ENCODE measurements at places on chromosomes 5 and 9.

GRCh38 chr5:124373883-124374282 is 372.6 kb downstream of the ZNF608 start:
- DNase-seq, result no peak

- DNase-seq, result peak; percentile 80
Observed at GRCh38 chr9:114155263-114155994, at the start of gene COL27A1. Gene COL27A1 (plus strand): TSS chr9:114155537. CDS start chr9:114155951, 414 bp downstream.

DNA sequence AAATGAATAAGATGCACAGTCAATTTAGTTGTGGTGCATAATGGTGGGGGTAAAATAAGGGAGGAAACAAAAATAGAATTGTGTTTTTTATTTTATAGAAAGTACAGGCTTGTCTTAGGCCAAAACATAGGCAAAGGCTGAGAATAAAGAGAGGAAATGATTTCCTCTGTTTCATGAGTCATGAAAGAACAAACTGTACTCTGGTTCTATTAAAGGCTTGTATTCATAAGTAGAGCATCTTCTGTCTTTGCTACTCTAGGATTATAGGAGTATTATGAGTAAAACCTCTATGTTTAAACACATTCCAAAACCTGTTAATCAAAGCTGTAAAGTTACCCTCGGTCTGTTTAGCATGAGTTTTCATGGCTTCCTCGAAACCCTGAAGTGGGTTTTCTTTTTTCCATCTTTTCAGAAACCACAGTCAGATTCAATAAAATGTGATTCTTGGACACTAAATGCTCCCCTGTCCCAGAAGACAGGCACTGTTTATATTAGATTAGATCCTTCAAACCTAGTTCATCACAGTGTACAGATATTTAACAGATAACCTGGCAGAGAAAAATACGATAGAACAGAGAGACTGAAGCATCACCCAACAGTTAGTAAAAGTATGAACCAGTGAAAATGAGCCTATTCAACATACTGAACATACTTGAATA is 473.9 kb upstream of the CYLC2 start:
- DNase-seq, result no peak

GRCh38 chr5:140329739-140330481 is 16.5 kb downstream of the HBEGF start:
- no peak for DNase-seq

DNA sequence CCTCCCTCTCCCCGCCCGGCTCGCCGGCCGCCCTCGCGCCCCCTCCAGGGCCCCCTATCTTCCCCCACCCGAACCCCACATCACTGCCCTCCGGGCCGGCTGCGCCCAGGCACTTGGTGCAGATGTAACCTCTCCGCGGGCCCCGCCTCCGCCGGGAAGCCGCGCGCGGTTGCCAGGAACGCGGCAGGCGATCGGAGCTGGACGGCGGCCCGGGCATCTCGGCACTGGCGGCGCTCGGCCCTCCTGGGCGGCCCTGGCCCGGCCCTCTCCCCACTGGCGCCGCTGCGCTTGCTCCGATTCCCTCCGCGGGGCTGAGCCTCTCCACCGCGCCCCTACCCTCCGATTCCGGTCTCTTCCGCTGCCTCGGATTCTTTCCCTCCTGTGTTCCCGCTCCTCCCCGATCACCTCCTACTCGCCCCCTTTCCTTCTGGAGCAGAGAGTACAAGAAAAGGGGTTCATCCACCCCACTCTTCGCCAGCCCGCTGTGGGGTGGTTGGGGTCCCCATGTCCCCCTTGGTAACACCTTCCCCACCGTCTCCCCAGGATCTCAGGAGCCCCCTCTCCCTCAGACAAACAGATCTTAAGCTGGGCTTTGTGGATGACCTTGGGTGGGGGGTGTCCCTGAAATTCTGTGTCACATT is 70.6 kb downstream of the C9orf50 start:
- DNase-seq, result peak; percentile 42

- DNase-seq, result no peak
Observed at GRCh38 chr9:78188594-78188993, 47.3 kb upstream of the CEP78 start.

DNA sequence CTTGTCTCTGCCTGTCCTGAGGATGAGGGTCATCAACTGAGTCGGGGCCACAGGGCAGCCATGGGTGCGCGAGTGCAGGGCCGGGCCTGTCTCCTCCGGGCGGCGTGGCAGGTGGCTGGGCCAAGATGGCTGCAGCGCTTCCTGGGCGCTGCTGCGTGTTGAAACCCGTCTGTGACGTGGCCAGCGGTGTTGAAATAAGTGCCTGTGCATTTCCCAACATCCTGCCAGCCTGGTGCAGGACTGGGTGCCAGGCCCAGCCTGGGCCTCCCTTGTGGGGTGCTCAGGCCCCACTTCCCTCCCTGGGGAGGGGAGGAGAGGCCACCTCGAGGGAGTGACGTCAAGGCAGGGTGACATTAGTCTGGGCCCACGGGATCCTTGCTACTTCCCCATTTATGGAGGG is 45.5 kb downstream of the RXRA start:
- DNase-seq, result no peak

- DNase-seq, result no peak
Observed at GRCh38 chr5:178223828-178224335, 8.7 kb downstream of the PHYKPL start.

DNA sequence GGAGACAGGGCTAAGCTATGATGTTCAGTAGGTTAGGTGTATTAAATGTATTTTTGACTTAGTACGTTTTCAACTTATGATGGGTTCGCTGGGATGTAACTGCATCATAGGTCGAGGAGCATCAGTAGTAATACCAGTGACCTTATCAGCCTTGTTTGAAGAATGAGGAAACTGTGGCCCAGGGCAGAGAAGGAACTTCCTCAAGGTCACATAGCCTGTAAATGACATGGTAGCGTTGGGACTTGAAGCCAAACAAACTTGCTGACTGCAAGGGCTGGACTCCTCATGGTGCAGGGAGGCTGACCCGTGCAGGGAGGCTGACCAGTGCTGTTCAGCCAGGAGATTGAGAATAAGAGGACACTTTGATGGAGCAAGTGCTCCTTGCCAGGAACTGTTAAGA is 21.3 kb upstream of the PTPN3 start:
- DNase-seq, result no peak

GRCh38 chr5:64786372-64786771 is 17.6 kb downstream of the CWC27 start:
- no peak for DNase-seq

- no peak for DNase-seq
Observed at GRCh38 chr5:127838661-127839060, 135.5 kb downstream of the CCDC192 start.

DNA sequence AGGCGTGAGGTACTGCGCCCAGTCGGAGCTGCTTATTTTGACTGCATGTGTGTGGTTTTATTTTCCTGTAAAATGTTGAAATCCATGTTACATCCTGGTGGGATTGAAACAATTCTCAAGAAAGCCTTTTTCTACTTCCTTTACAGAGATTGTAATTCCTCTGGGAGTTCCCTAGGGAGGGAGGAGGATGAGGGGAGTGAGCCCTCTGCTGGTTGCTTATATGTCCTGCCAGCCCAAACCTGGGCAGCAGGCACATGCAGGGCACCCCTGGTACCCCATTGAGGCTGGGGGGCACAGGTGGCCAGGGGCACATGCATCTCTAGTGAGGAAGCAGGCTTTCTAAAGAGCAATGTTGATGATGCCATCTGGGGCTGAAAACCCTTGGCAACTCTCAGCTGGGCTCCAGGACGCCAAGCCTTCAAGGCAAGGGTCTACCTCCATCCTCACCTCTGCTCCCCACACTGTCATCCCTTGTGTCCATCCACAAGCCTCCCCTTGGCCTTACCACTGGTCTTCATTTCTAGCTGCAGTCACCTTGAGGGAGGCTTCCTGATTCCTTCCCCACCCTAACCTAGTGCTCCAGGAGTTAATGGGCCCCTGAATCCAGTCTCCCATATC is 84.7 kb upstream of the TNFSF8 start:
- no peak for DNase-seq

DNA sequence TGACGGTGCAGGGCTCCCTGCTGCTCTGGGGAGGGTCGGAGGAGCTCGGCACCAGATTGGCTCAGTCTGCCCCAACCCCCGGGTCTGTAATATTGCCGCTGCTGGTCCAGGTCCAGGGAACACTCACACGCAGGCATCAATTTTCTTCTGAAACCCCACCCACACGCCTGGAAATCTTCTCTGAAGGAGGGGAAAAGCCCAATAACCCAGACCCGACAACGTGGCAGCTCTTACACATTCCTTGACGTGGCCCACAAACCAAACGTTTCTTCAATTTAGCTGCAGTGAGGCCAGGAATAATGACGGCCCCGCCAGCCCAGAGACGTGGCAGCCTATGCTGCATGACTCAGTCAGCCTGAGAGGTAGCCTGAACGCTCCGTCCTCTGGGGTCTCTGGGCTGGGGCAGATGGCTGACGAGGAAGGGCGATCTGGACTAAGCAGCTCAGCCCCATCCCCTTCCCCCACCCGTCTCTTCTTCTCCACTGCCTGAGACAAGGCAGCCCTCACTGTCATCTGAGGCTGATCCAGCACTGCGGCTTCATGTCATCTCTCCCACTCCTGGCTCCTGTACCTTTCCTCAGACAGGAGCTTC is 9.9 kb upstream of the SPARC start:
- DNase-seq, result no peak

- peak; percentile 65 for DNase-seq
Observed at GRCh38 chr9:88388886-88389605, 802 bp downstream of the SPIN1 start.

DNA sequence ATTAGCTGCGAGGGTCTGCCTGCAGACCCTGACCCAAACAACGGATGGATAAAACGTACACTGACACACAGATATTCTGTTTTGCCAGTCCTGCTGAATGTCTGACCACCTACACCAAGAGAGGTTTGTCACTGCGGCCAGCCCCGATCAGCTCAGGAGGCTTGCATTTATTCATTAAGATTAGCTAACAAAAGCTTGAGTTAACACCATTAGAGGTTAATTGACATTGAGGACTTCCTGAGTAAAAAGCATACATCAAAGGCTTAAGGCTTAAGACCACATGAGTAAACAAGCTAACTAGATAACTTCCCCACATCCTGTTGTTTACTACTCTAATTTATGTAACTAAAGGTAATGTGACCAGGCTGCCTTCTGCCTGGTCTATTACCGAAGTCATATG is 198.1 kb upstream of the TRPC7 start:
- no peak for DNase-seq

- no peak for DNase-seq
Observed at GRCh38 chr9:130358928-130359327, 85.8 kb upstream of the ASS1 start.

GRCh38 chr5:113024076-113024697 is 47.6 kb downstream of the DCP2 start:
- DNase-seq, result no peak

- DNase-seq, result no peak
Observed at GRCh38 chr9:35395706-35396101, 94.2 kb upstream of the RUSC2 start.

DNA sequence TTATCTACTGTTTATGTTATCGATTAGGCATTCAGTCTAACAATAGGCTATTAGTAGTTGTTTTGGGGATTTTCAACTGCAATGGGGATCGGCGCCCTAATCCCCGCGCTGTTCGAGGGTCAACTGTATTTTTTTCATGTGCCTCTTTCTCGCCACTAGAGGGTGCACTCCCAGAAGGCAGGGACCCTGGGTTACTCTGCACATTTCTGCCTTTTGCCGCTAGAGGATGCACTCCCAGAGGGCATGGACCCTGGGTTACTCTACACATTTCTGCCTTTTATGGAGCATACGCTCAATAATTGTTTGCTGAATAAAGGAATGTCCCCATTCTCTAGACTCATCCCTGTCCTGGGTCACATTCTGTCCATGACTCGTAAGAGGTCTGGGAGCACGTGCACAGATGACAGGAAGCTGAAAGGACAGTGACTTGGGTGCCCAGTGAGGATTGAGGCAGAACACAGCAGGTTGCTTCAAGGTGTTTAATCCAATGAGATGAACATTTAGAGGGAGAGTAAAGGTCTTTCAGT is 27.9 kb upstream of the RECK start:
- peak; percentile 54 for DNase-seq

All from activated T-cell treated with anti-CD3 and anti-CD28 coated beads, Interleukin-2, amount 50 U/mL, for 1 hour (primary cell).